ENCODE measurements at places on chromosomes 5 and 9.
A peak's percentile ranks its signal among the peaks of the same experiment; 100 is the strongest.

- DNase-seq = no peak
These were observed 16.5 kb upstream of the QRFP start for GRCh38 chr9:130912932-130913598.

DNA sequence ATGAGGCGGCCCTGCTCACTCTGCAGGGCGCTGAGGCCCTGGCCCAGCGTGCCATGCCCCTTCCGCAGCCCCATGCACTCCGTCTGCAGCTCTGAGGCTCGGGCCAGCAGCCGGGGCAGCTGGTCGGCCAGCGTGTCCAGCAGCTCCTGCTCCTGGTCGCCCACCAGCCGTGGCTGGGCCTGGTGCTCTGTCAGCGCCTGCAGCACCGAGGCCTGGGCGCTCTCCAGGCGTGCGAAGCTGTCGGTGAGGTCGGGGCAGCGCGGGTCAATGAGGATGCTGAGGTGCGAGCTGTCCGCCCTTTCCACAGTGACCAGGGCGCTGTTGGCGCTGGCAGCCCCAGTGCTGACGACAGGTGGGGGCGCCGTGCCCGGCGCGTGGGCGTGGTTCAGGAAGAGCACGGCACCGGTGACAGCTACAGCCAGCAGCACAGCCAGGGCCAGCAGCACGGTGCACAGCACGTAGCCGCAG lies 9.4 kb downstream of the FIBCD1 start:
- DNase-seq = no peak

DNA sequence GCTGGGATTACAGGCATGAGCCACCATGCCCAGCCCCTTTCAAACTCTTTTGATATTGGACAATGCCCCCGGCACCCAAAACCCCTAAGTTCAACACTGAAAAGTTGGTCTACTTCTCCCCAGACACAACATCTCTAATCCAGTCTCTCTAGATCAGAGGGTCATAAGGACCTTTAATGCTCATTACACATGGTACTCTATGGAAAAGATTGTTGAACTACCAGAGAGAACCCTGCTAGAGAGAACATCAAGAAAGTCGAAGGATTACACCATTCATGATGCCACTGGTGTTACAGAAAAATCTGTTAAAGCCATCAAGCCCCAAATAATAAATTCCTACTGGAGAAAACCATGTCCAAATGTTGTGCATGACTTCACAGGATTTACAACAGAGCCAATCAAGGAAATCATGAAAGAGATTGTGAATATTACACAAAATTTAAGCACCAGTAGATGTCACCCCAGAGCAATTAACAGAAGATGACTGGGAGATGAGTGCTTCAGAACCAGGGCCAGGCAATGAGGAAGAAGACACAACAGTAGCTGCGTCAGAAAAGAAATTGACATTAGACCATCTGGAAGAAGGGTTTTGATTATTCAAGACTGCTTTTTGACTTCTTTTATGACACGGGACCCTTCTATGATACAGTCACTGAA lies 28.3 kb upstream of the NIPAL4 start:
- no peak for DNase-seq

DNA sequence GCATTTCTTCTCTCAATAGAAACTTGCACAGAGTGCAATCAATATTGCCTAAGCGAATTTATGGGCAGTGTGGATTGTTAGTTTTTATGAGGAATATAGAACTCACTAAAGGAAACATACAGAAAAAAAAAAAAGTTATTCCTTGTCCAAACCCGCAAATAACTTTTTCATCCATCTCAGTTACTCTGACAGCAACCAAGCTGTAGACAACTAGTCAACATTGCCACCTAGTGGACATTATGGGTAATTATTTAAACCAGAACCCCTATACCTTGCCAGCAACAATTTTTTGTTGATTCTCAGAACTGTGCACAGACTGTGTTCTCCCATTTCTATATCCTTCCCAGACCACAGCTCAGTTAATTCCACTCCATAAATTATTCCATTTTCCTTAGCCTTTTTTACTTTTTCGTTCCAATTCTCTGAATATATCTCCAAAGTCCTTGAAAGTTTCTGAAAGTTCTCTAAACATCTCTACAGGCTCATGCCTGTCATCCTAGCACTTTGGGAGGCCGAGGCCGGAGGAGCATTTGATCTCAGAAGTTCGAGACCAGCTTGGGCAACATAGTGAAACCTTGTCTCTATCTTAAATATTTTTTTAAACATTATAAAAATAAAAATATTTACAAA lies 2.6 kb upstream of the AFAP1L1 start:
- no peak for DNase-seq

GRCh38 chr5:83069096-83069799 lies 7.9 kb downstream of the TMEM167A start:
- DNase-seq = no peak

DNA sequence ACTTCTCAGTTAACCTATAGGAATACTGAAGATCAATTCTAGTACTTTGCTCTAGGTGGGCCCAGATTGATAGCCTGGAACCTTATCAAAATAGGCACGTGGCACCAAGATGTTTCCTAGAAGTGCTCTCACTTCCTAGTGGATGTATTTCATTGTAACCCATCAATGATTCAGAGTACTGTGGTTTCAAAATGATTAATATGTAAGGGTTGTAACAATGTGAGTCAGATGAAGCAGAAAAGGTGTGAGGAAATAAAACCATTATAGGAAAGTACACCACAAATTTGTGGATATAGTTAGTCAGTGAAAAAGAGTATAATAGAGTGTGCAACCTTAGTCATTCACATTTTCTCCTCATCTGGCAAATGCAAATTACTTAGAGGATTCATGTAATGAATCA lies 177.3 kb upstream of the FST start:
- DNase-seq = no peak

DNA sequence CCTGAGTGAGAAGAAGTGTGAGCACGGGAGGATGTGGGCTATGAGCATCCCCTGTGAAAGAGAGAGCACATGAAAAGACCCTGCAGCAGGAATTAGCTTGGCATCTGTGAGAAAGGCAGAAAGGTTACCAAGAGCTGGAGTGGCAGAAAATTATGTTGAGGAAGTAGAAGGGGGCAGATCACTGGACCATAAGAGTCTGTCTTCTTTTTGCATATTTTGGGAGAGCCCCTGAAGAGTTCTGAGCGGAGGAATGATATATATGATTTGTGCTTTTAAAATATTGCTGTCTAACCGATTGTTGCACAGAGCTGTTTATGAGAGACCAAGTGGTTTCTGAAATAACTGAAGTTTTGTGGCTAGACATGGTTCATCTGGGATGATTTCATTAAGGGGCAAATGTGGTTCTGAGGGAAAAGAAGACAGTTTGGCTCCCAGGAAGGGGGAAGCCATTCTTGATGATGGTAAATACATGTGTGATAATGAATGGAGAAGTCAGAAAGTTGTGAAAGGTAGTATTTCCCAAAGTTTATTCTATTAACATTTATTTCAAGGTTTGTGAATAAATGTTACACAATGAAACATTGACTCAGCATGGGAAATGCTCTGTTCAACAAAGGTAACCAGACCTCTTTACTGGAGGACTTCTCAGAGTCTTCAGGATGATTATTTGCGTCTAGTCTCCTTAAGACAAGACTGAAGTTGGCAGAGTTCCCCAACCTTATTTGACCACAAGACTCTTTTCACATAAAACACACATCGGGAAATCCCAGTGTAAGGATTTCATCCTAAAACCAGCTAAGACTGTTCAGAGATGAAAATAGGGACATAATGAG lies 31.5 kb upstream of the ADRB2 start:
- DNase-seq = no peak

DNA sequence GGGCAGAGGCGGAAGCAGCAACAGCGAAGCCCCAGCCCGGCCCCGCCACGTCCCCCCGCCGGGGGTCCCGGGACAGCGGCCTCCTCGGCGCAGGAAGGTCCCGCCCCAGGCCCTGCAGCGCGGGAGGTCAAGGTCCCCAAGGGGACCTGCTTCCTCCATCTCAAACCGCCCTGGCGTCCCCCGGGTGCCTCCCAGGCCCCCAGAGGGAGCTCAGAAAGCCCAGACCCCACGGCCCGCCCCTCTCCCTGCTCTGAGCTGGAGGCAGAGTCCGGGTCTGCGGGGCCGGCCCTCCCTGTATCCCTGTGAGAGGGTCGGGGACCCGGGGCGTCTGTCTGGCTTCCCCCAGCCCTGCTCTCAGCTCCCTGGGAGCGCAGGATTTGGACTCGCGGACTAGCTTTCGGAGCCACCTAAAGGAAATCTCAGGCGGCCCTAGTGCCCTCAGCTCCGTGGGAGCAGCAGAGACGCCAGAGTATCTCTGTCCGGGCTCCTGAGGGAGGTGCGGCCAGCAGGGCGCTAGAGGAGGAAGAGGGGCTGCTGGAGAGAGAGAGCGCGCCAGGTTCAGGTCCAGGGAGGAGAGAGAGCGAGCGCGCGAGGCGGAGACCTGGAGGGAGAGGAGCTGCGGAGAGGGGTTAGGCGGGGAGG lies 30.7 kb downstream of the EXOC3 start:
- DNase-seq = no peak

- DNase-seq = no peak
These were observed 281.8 kb downstream of the AOPEP start for GRCh38 chr9:95008151-95008771.

DNA sequence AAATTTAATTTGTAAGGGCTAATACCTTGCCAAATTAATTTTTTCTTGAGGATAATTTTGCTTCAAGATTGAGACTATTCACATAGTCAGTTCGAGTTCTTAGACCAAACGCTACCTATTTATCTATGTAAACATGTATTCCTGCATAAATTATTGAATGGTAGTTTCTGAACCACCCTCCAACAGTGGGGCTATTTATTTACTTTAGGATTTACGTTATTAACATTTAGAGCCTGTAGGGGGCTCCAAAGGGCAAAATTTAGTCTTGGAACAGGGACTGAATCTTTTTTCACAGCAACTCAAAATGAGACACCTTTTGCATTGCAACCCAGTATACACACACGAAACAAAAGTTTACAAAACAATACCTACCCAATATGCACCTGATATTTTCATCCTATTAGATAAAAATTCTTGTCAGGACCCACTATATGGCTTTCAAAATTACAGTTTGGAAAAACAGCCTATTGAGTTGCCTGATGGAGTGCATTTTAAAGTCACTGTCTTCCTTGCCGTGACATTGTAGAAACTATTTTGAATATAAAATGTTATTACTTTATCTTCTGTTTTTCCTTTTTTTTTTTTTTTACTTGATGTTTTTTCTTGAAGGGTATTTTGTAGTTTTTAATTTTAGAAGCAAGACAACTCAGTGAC lies 47.1 kb upstream of the POU4F3 start:
- DNase-seq = no peak

- DNase-seq = no peak
These were observed 283.3 kb downstream of the GABRB2 start for GRCh38 chr5:161263191-161263590.

GRCh38 chr5:127865273-127865672 lies 162.1 kb downstream of the CCDC192 start:
- no peak for DNase-seq

DNA sequence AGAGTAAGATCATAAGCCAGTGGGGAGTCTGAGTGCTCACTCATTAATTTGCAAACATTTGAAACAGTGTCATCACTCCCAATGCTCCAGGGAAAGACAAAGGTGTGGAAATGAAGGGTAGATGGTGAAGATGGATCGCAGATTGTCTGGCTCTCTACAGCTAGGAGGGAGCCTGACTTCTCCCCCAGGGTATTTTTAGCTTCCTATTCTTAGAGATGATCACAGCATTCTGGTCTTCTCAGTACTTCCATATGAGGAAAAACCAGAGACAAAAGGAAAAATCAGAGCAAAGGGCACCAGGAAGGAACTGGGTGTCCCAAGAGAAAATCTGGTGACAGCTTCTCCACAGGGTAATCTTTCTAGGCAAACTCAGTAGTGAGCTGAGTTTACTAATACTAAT lies 401.9 kb upstream of the GRIA1 start:
- no peak for DNase-seq

DNA sequence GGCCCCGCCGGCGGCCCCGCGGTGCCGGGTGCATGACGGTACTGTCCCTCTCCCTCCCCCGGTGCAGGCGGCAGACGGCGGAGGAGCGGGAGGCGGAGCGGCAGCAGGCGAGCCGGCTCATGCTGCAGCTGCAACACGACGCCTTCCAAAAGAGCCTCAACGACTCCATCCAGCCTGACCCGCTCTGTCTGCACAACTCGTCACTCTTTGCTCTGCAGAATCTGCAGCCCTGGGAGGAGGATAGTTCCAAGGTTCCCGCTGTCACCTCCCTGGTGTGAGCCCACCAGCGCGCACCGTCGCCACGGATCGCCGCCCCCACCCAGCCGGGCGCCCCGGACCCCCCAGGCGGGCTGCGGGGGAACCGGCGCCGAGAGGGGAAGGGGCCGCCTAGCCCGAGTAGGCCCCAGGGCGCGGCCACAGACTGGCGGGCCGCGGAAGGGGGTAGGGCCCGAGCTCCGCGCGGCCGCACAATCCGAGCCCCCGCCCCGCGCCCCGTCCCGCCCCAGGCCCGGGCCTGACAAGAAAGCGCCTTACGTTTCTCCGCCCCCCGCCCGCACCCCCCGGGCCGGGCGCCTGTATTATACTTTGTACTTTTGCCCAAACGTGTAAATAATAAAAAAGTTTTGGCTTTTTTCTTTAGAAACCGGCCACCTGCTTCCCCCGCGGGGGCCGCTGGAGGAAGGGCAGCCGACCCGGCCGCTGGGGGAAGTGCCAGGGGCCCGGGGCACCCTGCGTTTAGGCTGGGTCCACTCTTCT lies 2.5 kb downstream of the TLX3 start:
- no peak for DNase-seq

- no peak for DNase-seq
These were observed 85.5 kb upstream of the MARCHF11 start for GRCh38 chr5:16265141-16265540.

- no peak for DNase-seq
These were observed 2258.6 kb upstream of the ACO1 start for GRCh38 chr9:30125881-30126280.

- DNase-seq = no peak
These were observed 71.7 kb upstream of the WWC1 start for GRCh38 chr5:168219515-168220410.

DNA sequence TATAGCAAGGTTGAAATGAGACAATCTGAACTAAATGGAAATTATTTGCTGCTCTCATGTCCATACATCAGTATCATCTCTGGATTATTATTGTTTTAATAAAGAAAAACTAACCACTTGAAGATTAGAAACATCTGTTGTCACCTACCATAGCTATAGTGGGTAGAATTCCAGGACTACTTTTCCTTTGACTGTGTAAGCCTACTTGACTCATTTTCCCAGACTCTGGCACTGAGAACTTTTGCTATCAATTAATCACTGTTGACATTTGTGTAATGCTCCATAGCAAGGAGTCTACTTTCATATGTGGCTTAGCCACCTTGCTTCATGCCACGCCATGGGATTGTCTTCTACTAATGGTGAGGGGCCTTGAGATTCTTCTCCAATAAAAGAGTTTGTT lies 59.9 kb upstream of the ARRDC3 start:
- no peak for DNase-seq

- DNase-seq = peak; percentile 17
These were observed 1.1 kb upstream of the ORM1 start for GRCh38 chr9:114321759-114322158.

- no peak for DNase-seq
These were observed 4.5 kb upstream of the SHC3 start for GRCh38 chr9:89183146-89183545.

All from stimulated activated CD4-positive, alpha-beta T cell treated with anti-CD3 and anti-CD28 coated beads, Interleukin-12 subunit alpha, Interleukin-12 subunit beta, amount 100 ng/mL, for 24 hours (primary cell).